RPMI7951 (cell line): ENCODE measurements at places on chromosomes 12 and 14. TPM values are rescaled to one million over a fixed set of nuclear protein-coding genes. Genes with fewer than 3 reads are reported as not detected.

The NUDT14 gene
- total RNA-seq, result 3.7 and 4.0 TPM in 2 replicates

The STRN3 gene
- total RNA-seq, result 26.3 and 28.0 TPM in 2 replicates

The KRT75 gene
- not detected in 2 replicates for total RNA-seq

The OVCH1 gene
- not detected in 2 replicates for total RNA-seq

The NUAK1 gene
- 6.9 and 7.0 TPM in 2 replicates for total RNA-seq

- DNase-seq, result no peak
Observed at GRCh38 chr14:92653162-92653651, 95.2 kb downstream of the LGMN start.

DNA sequence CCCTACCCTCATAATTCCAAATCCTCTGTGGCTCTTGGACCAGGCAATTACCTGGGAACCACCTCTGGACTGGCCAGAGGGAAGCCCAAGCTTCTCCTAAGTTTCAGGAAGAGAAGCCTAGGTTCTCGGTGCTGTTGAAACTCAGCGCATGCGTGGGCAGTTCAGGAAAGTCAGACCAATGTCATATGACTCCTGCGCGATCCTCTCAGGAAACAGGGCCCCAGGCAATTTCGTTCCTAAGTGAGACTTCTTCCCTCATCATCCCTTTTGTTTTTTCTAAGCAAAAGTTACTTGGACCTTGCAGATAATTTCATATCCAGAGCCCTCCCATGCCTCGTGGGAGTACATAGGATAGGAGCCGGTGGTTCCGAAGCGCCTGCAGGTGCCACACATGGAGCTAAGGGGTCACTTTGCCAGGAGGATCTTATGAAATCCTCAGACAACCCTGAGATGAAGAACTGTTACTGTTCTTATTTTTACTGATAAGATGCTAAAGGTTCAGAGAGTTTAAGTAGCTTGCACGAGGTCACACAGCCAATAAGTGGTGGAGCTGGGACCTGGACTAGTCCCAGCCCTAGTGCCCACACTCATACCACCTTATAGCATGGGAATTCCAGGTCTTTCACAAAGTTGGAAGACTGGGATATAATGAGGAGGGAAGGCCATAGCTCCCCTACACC is 168.2 kb downstream of the ZFP36L1 start:
- no peak for DNase-seq

- DNase-seq, result no peak
Observed at GRCh38 chr12:81150382-81150781, 72.5 kb downstream of the ACSS3 start.

GRCh38 chr14:102074415-102074964 is 12.4 kb downstream of the HSP90AA1 start:
- no peak for DNase-seq

GRCh38 chr14:52703225-52703624 is 3.8 kb upstream of the PSMC6 start:
- peak; percentile 91 for DNase-seq

GRCh38 chr12:27968972-27969623 is 3.4 kb downstream of the PTHLH start:
- DNase-seq, result peak; percentile 42
